NCI-H1092 (cell line): ENCODE measurements at places on chromosomes 16 and 17.

GRCh38 chr16:23699100-23699499 is 13.9 kb downstream of the ERN2 start:
- DNase-seq, result no peak

GRCh38 chr17:79788989-79789942 is 7.6 kb downstream of the CBX8 start:
- no peak for DNase-seq

- no peak for DNase-seq
Observed at GRCh38 chr17:17751489-17752088, 70.3 kb downstream of the RAI1 start.

DNA sequence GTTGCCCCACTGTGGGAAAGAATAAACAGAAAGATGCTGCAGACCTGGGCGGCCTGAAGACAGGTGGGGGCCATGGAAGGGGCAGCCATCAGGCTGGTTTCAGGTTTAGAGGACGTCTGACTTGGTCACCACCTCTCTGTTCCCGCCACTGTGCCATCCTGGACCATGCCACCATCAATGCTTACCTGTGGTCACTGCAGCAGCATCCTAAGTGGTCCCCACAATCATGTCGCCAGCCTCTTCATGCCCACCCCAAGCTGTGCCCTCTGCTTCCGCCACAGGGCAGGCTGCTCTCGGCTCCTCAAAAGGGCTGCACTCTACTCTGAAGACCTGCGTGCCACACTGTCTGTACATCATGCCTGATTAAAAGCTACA is 10.4 kb downstream of the SMIM5 start:
- DNase-seq, result no peak

GRCh38 chr16:55464375-55464774 is 14.6 kb upstream of the MMP2 start:
- DNase-seq, result no peak
